Left renal cortex interstitium (tissue), 4 donors: ENCODE measurements at places on chromosomes 13 and 19.

GRCh38 chr13:101003566-101003965, 329.0 kb upstream of the TMTC4 start:
- no peak for DNase-seq

DNA sequence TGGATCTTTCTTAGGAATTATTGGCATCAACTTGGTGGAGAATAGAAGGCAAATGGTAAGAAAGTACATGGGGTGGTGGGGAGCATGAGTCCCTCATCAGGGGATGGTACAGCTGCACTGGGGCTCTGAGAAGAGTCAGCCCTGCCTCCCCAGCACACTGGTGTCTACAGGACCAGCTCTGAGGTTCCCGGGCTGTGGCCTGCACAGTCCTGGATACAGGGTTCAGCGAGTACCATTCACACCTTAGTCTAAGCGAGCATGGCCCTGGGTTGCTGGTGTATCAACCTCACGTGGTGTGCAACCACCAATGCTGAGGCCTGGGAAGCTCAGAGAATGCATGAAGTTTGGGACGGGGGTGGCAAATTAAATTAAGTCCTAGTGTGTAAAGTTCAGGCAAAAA, 10.1 kb downstream of the TMEM255B start:
- no peak for DNase-seq

GRCh38 chr13:100566543-100566942, 22.0 kb downstream of the GGACT start:
- DNase-seq: no peak

- DNase-seq: no peak
Measured at GRCh38 chr13:98206946-98207345, 29.9 kb upstream of the RNF113B start.

- DNase-seq: no peak
Measured at GRCh38 chr19:4303819-4304537, 420 bp upstream of the FSD1 start.

GRCh38 chr13:83730674-83731073, 151.6 kb downstream of the SLITRK1 start:
- no peak for DNase-seq

DNA sequence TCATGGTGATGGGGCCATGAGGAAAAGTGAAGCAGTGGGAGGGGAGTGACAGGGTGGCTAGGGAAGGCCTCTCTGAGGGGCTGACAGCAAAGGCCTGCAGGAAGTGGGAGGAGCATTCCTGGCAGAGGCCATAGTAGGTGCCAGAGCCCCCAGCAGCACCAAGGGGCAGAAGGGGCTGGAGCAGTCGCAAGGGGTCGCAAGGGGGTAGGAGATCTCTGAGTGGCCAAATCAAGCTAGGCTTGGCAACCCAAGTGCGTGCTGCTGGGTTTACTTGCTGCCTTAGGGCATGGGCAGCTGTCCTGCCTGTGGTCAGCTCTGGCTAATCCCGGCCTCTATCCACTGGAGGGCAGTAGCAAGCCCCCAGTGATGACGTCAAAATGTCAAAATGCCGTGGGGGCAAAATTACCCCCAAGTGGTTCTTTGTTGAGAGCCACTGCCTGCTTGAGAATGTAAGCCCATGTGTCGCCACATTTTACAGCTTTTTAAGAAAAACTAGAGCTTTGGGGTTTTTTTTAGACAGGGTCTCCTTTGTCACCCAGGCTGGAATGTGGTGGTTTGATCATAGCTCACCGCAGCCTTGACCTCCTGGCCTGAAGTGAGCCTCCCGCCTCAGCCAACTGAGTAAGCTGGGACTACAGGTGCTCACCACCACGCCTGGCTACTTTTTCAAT, 11.8 kb downstream of the CCDC97 start:
- DNase-seq: no peak

GRCh38 chr19:56294549-56294948, 20.1 kb downstream of the ZSCAN5A start:
- DNase-seq: no peak

GRCh38 chr19:10878253-10878652, 6.9 kb downstream of the CARM1 start:
- no peak for DNase-seq

GRCh38 chr13:48579165-48579918, 46.5 kb upstream of the RCBTB2 start:
- no peak for DNase-seq

- DNase-seq: no peak
Measured at GRCh38 chr13:65454403-65454802, 1775.7 kb downstream of the PCDH9 start.

DNA sequence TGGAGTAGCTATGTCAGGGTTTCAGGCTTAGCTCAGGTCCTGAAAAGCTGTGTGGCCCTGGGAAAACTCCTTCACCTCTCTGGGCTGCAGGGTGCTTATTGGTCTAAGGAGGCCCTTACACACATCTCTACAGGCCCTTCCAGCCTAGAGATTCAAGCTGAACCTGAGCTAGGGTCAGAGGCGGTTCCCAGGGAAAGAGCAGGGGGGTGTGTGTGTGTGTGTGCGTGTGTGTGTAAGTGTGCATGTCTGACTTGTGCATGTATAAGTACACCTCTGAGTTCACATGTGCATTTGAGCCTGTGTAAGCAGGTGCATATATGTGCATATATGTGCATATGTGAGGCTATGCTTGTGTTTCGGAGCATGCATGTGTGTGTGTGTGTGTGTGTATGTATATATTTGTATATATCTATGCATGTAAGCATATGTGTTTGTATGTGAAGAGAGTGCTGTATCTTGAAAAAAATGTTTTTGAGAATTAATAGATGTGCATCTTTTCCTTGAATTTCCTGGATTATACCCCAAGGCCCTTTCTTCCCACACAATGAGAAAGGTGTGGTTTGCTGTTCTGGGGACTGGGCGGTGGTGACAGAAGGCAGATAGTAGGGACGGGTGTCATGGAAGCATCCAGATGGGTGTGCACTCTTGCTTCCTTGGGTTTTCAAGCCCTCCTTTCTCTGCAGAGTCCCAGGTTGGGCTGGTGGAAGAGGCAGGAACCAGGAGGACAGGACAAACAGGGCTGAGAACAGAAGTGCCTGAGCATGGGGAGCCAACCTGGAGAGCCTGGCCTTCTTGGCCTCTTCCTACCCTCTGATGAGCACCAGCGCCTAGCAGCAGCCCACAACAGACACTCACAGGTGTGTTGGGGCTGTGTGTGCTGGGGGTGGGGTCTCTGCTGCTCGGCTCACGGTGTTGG, 150.3 kb upstream of the TSHZ3 start:
- DNase-seq: no peak

DNA sequence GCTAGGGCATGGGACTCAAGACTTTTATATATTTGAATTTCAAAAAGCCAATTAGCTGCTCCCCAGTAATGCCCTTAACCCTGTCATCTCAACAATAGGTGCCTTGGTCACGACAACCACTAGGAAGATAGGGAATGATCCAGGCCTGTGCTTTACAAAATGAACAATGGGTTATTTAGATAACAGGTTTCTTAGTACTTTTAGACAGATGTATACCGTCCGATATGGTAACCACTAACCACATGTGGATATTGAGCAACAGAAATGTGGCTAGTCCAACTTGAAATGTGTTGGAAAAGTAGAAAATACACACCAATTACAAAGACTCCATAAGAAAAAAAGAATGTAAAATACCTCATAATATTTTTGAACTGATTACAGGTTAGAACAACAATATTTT, 201.2 kb downstream of the LHFPL6 start:
- DNase-seq: no peak

DNA sequence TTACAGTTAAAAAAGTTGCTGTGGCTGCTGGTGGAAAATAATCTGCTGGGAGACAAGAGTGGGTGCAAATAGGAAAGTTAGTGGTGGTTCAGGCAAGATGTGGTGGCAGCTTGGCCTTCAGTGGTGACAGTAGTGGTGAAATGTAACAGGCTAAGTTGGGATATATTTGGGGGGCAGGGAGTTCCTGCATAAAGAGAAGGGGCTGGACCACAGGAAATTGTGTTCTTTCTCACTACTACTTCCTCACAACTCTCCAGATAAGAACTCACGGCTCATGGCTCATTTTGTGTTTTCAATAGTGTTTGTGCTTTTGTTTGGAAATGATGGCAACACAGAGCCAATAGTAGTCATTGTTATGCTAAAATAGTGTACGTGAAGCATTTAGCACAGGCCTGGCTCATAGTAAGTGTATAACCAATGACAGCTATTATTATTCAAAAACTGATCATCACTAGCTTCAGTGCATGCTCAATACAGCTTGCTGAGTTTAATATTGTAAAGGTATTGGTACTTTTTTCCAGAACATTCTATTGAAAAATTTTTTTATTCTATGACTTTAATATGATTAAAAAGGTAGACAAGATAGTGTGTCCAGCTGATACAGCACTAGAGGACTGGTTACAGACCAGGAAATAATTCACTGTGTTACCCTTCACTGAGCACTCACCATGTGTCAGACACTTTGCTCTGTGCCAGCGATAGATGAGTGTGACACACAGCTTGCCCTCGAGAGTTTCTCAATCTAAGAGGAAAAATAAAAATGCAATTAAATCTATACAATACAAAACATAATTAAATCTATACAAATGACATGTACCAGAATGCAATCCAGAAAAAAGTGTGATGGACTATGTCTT, 209.8 kb downstream of the POU4F1 start:
- no peak for DNase-seq

DNA sequence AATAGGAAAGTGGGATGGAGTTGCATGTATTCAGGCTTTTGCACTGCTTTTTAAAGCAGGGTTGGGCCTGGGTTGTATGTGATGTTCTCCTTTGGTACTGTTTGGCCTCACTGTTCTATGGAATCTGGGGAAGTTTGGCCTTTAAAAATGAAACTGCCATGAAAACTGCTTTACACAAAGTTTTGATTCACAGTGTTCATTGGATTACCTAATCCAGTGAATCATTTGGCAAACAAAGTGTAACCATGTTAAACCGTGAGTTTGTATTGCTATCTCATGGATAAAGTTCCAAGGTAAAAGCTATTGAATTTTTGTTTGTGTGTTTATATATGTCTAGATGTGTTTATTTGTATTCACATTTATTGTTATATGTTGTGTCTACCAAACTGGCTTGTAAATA, 1658.6 kb downstream of the OLFM4 start:
- no peak for DNase-seq

GRCh38 chr13:46313432-46314257, 73.4 kb downstream of the RUBCNL start:
- no peak for DNase-seq

GRCh38 chr13:58619396-58620113, 988.0 kb downstream of the PCDH17 start:
- no peak for DNase-seq

DNA sequence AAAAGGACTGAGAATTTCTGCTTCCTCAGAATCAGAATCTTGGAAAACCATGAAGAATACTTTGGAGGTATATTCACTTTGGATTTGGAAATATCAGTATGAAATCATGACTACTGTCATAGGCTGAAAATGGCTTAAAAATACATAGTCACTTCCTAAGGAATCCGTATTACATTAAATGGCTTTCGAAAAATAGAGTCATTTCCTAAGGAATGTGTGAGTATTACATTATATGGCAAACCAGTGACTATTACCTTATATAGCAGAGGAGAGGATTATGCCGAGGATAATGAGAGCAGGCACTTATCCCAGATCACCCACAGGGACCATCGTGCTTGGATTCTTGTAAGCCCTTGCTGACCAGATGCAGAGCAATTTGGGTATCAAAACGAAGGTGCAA, 1471.8 kb downstream of the EFNB2 start:
- DNase-seq: no peak

GRCh38 chr19:11420429-11421370, 1.6 kb upstream of the RGL3 start:
- no peak for DNase-seq

DNA sequence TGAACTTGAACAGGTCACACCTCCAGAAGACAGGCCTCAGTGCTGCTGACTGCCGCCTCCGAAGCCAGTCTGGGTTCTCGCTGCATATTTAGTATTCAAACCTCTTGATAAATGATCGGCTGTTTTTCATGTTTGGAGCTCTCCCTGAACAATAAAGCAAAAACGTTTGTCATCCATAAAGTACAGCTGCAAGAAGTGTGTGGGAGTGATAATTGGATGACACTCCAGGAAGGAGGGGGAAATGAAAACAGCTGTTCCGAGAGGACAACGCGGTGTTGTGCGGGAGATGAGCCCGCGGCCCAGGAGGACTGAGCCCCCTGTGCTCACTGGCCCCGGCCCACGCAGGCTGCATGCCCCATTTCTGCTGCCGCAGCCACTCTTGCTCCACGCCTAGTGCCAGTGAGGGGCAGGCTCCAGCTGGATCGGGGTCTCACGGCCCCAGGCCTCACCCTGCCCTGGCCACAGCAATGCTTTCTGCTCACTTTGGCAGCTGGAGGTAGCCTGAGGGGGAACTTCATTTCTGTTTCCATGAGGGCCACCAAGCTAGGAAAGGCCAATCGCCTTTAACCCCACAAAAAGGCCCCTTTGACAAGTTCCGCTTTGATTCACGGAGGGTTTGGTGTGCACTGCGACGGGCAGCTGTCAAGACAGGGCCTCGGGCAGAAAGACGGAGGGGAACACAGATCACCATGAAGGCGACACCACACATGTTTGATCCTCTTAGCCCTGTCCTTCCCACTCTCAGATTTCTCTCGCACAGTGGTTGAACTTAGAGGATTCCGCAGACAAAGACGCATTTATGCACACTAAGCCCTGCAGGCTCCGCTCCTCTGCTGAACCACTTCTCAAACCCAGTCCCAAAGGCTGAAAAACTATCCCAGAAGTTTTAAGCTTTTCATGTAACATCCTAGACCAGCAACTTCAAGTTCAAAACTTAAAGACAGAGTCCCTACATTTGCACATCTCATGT, 537.6 kb downstream of the EFNB2 start:
- DNase-seq: no peak

DNA sequence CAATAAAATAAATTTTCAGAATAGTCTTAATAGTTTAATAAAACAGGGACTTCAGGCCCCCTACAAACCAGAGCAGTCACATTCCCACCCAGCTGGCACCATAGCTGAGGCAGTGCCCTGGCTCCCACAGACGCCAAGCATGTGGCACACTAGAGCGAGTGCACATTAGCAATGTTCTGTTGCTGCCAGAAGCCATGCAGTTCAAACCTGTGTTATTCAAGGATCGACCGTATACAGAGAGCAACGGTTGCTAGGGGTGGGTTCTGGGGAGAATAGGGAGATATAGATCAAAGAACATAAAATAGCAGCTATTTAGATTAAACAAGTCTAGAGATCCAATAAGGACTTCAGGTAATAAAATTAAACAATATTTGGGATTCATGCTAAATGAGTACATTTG, 419.3 kb upstream of the KLHL1 start:
- DNase-seq: no peak

GRCh38 chr13:20106742-20107141, 54.1 kb downstream of the GJA3 start:
- DNase-seq: no peak

GRCh38 chr19:30479231-30479630, 107.0 kb downstream of the ZNF536 start:
- DNase-seq: no peak
